Occipital lobe (tissue), 3 donors: ENCODE measurements at places on chromosomes 4 and X.
A peak's percentile ranks its signal among the peaks of the same experiment; 100 is the strongest.

DNA sequence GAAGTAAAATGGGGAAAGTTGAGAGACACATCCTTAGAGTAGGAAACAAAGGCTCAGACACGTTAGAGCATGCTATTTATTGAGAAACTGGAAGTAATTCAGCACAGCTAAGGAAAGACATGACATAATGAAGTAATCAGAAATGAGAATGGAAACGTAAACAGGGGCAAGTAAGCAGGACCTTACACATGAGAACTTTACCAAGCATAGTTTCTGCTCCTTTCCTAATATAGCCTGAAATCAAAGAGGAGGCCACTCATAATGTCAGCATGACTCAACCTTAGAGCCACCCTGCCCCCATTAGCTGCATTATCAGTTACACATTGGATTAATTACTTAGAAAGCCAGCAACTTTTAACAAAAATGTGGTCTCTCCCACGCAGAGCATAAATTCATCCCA, 558.3 kb upstream of the GRIA3 start:
- no peak for DNase-seq

DNA sequence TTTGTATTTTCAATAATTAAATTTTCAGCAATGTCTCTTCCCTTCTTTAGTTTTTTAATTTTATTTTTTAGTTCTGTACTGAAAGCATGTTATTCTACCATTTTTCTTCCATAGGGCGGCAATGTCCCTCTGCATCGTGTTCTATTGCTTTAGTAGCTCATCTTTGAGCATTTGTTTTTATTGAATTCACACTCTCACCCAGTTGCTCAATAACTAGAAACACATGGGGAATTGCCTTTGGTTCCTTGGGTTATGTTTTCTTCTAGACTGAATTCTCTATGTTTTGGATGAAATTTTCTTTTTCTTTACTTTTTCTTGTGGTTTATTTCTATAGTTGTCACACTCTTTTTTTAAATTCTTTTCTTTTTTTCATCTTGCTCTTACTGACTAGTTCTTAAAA, 233.8 kb upstream of the LDB2 start:
- DNase-seq: no peak

DNA sequence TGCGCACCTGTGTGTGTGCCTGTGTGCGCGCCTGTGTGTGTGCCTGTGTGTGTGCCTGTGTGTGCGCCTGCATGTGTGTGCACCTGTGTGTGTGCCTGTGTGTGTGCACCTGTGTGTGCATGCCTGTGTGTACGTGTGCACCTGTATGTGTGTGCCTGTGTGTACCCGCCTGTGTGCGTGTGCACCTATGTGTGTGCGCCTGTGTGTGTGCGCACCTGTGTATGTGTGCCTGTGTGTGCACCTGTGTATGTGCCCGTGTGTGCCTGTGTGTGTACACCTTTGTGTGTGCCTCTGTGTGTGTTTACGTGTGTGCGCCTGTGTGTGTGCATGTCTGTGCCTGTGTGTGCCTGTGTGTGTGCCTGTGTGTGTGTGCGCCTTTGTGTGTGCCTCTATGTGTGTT, 33.5 kb downstream of the ZFP42 start:
- DNase-seq: no peak

- DNase-seq: no peak
Observed at GRCh38 chr4:66182636-66183035, 512.3 kb upstream of the EPHA5 start.

GRCh38 chr4:109750652-109751244, 20.9 kb upstream of the PLA2G12A start:
- no peak for DNase-seq

- DNase-seq: no peak
Observed at GRCh38 chrX:3548765-3549391, 164.6 kb downstream of the PRKX start.

DNA sequence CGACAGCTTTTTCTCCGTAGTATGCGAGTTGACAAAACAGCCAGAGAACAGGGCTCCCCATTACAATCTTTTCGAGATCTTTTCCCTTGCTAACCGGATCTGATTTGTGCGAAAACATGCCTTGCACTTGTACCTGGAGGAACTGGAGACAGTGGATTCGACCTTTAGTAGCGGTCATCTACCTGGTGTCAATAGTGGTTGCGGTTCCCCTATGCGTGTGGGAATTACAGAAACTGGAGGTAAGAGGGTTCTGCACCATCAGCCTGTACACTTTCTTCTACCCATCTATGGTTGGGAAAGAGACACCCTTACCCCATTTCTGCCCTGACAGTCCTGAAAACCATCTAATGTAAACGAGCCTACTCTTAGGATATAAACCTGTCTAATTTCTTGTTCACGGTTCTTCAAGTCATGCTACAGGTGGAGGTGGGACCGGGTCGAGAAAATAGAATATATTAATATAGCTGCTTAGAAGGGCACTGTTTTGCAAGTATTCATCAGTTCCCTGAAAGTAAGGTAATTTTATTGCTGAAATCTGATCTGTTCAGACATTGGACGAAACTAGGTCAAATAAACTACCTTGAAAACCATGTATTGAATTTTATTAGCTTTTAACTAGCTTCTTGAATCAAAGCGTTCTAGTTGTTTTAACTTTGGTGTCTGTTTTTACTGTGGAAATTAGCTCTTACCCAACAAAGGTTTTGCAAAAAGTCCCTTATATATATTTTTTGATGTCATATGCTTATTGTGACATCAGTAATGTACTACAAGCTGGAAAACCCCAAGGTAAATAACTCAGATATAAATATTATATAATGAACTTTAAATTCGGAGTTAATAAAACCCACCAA, 869 bp downstream of the TMEM184C start:
- no peak for DNase-seq

GRCh38 chr4:149238097-149238496, 577.5 kb downstream of the IQCM start:
- no peak for DNase-seq

- DNase-seq: no peak
Observed at GRCh38 chr4:78962597-78963115, 23.4 kb upstream of the PAQR3 start.

GRCh38 chr4:104494822-104495559, at the start of gene CXXC4:
CXXC4 (minus strand) TSS chr4:104494894; CDS start chr4:104491802, 3,092 bp downstream.
- peak; percentile 90 for DNase-seq

- DNase-seq: no peak
Observed at GRCh38 chr4:8038719-8039251, 99.1 kb upstream of the AFAP1 start.

GRCh38 chrX:74009041-74009440, 294.9 kb upstream of the ZCCHC13 start:
- DNase-seq: no peak

DNA sequence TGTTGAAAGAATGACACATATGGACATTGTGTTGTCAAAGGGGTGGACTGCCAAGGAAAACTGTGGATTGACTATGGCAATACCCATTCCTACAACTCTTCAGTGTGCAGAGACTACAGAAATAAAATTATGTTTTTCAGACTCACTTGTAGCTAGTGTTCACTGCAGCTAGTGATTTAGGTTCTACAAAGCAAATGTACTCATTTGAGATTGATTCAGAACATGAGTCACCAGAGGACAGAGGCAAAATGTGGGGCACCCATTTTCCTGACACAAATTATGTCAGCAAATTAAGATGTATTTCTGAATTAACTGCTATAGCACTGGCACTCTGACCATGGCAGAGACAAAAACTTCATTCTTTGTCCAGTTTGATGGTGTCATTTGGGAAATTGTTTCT, 40.7 kb downstream of the SPCS3 start:
- DNase-seq: no peak

DNA sequence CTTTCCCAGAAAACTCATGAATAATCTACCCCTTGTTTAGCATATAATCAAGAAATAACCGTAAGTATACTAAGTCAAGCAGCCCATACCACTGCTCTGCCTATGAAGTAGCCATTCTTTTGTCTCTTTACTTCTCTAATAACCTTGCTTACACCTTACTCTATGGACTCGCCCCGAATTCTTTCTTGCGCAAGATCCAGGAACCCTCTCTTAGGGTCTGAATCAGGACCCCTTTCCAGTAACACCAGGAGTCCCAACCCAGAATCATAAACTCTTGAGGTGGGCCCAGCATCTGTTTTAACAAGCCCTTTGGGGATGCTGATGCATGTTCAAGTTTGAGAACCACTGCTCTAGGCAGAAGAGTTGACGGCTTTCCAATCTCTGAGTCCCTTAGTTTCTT, 119.6 kb downstream of the BEND2 start:
- DNase-seq: no peak

DNA sequence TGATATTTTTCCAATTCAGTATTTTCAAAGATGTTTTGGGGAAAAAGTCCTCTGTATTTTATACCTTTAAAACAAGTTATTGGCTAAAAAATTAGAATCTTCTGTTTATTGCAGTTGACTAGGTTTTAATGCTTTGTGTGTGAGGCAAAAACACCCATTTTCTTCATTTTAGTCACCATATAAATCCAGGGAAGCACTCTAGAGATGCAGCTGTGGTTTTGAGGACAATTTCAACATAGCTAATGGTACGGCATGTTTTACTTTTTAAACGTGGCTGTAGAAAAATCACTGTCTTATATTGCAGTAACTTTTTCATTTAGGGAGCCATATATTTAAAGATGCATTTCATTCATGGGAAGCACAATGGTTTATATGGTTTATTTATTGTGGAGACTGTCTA, 129.1 kb upstream of the PITX2 start:
- no peak for DNase-seq

DNA sequence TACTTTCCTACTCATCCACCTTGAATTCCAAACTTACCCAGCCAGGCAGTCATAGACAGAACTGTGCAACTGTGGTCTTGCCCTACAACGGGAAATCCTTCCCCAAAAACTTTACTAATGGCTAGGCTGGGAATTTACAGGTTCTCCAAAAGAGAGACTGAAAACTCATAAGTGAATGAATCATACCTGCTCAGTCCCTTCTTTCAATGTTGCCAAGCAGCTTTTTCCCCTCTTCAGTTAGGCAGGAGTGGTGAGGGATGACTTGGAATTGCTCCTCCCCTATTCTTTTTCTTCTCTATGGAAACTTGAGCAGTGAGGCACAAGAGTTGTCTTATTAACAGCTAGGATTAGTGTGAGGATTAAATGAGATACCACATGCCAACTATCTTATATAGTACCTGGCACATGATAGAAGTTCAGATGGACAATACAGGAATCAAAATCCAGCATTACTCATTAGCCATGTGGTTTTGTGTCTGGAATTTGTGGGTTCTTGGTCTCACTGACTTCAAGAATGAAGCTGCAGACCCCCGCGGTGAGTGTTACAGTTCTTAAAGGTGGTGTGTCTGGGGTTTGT, 105.9 kb downstream of the TEX13A start:
- DNase-seq: no peak

DNA sequence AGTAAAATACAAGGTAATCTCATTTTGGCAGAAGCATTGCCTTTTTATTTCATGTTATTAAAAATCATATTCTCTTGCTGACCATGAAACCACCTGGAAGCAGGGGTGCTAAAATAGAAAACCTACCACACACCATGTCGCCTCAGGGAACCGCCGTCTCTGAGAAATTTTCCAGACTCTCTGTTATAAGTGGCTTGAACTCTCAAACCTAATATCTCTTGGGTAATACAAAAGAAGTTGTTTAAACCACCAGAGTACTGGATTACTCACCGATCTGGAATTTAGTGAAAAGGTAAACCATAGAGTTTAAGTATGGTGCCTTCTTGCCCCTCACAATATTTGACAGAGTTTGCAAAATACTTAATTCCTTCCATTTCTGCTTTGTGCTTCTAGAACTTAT, 27.7 kb downstream of the ENPP6 start:
- no peak for DNase-seq

DNA sequence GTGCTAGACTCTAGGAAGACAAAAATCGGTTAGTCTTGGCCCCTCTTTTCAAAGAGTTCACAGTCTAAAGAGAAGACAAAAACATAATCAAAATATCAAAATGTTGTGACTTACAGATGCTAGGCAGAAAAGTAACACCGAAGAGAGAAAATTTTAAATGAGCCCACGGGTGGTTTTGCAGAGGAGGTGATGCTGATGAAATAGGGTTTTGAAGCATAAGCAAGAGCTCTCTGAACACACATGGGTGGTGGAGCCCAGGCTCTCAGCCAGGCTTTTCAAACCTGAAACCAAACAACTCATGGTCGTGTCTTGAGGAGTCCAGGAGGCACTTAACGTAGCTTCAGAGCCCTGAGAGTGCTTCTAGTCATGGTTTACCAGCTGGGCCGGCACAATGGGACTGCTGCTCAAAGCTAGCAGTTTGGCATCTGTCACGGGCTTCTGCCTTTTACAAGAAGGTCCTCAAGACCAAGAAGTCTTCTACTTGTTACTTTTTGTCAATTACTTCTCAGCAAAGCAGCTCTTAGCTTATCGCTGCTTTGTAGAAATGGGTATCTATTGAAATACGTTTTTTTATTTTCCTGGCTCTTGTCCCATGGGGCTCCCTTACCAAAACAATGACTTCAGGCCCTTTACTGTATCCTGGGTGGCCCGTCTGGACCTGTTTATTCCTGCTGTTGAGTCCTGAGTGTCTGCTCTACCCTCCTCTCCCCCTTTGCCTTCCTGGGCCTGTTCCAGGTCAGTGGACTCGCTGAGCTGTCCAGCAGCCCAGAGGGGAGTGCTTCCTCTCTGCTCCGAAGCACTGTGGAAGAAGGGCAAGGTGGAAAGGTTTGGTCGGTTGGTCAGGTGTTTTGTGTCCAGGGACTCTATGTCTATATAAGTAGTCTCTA, 69.5 kb downstream of the TNIP2 start:
- no peak for DNase-seq

DNA sequence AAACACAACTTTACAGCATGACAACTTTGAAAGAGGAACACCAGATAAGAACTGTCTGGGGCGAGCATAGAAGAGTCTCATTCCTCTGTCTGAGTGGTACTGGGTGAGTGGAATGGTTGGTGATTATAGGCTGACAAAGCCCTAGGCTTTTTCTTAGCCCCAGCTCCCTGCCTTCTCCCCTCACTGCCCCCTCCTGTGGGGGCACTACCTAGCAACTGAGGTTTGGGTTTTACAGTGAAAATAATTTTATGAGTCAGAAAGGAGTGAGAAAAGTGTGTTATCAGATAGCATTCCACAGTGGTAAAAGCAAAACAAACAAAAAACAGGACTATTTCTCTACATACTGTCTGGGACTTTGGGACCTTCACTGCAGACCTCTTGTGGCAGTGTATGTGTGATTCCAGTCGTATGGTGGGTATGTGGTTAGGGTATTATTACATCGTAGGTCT, 10.5 kb upstream of the TMEM165 start:
- no peak for DNase-seq

- DNase-seq: no peak
Observed at GRCh38 chr4:1616557-1616930, 67.6 kb downstream of the FAM53A start.

GRCh38 chrX:134075894-134076718, 90.7 kb upstream of the GPC3 start:
- no peak for DNase-seq

GRCh38 chr4:80172203-80172602, 25.1 kb upstream of the PRDM8 start:
- DNase-seq: no peak

GRCh38 chr4:101292214-101292613, 55.1 kb downstream of the PPP3CA start:
- DNase-seq: no peak
